ENCODE measurements at places on chromosomes 7 and 10.

DNA sequence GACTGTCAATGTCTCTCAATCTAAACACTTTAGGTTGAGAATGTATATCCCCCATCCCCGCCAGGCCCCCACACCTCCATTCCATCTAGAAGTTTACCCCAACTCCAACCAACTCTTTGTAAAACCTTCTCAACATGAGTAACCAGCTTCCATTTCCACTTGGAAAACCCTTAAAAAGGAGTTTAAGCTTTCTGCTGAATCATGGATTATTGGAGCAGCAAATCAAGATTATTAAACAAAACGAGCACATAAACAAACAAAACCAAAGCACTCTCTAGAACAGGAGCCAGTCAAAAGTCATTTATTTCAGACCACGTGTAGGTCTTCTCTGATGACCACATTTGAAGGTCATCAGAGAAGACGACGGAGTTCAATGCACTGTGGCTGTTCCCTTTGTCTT lies 213.5 kb downstream of the FANK1 start:
- no peak for DNase-seq

DNA sequence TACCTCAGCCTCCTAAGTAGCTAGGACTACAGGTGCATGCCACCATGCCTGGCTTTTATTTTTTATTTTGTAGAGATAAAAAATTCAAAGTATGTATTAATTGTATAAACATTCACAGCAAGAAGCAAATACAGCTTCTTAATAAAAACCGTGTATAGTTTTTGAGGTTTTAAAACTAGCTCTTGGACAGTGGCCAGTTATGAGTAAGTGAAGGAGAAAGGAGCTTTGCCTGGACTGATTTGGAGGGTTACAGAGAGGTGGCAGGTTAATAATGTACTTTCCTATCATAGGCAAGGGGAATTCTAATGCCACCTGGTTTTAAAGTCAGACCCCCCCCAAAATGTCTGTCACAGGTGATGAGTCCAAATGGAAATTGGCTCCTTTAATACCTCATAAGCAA lies 43.4 kb downstream of the ZNRF2 start:
- DNase-seq, result no peak

DNA sequence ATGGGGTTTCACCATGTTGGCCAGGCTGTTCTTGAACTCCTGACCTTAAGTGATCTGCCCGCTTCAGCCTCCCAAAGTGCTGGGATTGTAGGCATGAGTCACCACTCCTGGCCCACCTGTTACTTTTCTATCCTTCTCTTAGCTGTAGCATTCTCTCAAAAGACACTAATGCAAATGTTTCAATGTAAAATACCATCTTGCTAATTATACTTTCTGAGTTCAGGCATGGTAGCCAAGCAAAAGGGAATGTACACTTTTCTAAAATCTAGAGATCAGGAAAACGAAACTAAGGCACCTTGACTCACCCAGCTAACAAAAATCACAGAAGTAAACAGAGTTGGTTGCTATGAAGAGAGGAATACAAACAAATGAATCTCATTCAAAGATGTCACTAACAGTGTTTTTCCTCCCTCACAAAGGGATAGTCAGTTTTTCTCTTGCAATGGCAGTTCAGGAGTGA lies 401.0 kb upstream of the NRP1 start:
- no peak for DNase-seq

DNA sequence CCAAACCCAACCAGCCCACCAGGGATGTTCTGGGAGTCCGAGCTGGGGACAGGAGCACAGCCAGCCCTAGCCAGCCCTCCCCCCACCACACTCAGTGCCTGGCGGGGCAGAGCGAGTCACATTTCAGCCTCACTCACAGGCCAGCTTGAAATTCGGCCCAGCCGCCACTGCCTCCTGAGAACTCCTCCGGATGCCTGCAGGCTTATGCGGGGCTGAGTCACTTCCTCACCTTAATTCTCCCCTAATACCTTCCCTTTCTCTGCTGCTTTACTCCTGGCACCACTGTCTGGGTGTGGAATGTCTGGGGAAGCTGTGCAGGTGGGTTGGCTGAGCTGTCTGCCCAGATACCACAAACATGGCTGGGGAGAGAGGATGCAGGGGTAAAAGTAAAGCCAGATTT lies 22.6 kb upstream of the DLG5 start:
- peak; percentile 55 for DNase-seq

DNA sequence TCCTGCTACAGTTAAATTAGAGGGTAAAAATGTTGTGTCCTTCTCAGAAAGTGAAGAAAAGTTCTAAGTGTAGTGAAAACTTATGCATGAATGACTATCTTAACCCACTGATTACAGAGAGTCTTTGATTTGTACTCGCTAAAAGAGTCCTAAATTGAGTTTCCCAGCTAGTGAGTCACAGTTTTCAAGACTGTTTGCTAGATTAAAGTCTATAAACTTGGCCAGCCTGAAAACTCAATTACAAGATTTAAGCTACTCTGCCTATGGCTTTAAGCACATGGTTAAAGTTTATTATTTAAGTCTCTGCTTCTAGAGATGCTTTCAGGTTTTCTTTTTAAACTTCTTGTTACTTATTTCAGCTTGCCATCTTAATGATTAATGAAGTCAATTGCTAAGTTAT lies 44.4 kb downstream of the MRPS24 start:
- DNase-seq, result no peak
